NCI-H1694 treated with DMSO at 0.1 percent for 48 hours (cell line): ENCODE measurements at places on chromosomes 2 and 18.

DNA sequence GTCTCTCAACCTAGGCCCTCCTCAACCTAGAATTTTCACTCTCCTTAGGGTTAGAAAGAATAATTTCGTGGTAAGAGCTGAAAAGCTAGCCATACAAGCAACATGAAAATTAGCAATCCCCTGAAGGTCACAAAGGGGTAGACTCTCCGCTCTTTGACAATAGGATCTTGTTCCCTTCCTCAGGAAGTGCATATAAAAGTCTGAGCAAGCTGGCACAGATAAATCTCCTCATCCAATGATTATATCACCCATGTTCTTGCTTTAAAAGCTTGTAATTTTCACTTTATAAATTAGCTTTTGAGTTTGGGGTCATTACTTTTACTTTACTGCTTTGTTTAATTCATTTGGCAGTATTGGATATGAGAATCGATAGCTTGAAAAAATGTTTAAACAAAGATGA is 852.3 kb upstream of the CRIM1 start:
- no peak for DNase-seq

GRCh38 chr2:23135481-23136100 is 249.4 kb upstream of the KLHL29 start:
- DNase-seq = no peak

DNA sequence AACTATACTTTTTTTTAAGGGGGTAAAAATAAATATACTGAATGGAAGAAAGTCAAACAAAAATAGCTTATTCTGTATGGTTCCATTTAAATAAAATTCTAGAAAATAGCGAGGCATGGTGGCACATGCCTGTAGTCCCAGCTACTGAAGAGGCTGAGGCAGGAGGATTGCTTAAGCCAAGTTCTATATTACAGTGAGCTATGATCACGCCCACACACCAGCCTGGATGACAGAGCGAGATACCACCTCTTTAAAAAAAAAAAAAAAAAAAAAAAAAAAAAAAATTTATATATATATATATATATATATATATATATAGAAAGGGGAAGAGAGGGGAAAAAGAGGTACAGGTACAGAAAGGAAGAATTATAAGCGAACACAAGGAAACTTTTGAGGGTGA is 77.7 kb downstream of the MEMO1 start:
- no peak for DNase-seq

GRCh38 chr2:101479810-101480209 is 4.9 kb upstream of the RFX8 start:
- no peak for DNase-seq

DNA sequence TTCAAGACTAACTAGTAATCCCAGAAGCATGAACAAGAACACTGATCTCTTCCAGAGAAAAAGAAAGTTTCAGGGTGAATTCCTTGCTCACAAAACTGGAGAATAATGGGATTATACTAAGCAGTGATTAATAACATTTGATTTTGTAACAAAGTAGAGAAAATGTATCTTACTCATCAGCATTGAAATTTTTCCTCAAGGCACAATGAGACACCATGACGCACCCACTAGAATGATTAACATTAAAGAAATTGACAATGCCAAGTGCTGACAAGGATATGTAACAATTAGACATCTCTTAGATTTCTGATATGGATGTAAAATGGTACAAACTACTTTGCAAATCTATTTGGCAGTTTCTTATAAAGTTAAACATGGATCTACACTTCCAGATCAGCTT is 101.1 kb upstream of the EPHA4 start:
- no peak for DNase-seq

DNA sequence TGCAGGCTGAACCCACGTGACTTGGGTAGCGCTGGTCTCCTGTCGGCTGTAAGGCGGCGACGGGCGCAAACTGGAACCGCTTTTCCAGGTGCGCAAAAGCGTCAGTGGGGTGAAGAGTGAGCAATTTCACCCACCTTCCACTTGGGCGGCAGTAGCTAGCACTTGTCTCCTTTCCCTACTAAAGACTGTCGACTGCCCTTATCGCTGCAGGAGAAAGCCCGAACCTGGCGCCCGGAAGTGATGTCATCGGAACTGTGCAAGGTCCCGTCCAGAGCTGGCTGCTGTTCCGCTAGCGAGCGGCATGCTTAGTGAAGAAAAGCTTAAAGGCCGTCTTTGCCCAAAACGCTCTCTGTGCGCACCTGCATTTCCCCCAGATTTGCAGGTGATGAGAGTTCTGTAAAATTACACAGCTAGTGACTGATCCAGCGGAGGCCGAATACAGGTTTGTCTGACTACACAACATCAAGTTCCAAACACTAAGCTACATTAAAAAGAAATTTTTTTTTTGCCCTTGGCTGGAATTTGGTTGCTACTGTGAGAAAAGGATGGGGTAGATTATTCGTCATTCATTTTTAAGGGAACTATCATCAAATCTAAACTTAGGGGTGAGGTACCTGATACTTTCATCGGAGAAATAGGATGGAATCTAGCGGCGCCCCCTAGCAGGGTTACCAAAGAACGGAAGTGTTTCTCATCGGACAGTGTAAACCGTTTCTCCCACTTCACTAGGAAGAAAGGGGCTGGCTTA is at the start of gene OSGEPL1:
OSGEPL1 (minus strand) TSS at position 242 of the 748 bp plus-strand sequence. CDS start 1,152 bp downstream, outside the sequence.
- DNase-seq = peak; percentile 95

GRCh38 chr18:25334588-25334987 is 17.4 kb downstream of the ZNF521 start:
- DNase-seq = no peak

- no peak for DNase-seq
Observed at GRCh38 chr2:200585730-200586643, at the start of gene AOX1. Gene AOX1, plus strand, starts transcription at chr2:200586014. Its CDS starts 95 bp downstream, at chr2:200586109.

DNA sequence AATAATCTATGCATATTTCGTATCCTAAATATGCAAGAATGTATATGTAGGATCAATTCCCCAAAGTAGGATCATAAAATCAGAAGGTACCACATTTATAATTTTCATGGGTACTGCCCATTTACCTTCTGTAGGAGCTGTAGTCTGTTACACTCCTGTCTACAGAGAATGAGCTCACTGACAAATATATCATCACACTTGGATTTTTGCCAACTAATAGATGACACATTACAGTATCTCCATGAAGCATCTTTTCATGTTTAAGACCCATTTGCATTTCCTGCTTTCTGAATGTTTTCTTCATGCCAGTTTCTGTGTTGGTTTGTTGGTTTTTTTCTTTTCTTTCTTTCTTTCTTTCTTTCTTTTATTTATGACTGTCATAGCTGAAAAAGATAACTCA is 70.9 kb upstream of the EML6 start:
- DNase-seq = no peak

- DNase-seq = no peak
Observed at GRCh38 chr2:24712296-24712695, 80.9 kb downstream of the PTRHD1 start.

DNA sequence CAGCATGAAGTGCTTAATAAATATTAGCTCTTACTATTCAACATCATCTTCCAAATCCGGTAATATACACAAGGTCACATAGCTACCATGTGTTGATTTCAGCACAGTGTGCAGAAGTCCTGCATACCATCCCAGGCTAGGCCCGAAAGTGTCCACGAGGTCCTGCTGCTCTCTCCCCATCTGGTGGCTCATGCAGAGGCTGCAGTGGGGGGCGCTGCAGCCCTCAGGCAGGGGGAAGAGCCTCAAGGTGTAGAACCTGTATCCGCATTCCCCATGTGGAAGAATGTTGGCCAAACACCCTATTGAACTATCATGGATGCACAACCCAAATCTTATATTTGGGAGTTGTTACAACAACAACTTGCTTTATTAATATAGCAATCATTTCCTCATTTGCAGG is 88.5 kb downstream of the ST6GAL2 start:
- DNase-seq = no peak

GRCh38 chr18:35282353-35282752 is 7.7 kb downstream of the ZSCAN30 start:
- DNase-seq = no peak
